CD4-positive, alpha-beta T cell treated with Interleukin-17A for 4 hours (primary cell): ENCODE measurements at places on chromosomes 2 and 18.

DNA sequence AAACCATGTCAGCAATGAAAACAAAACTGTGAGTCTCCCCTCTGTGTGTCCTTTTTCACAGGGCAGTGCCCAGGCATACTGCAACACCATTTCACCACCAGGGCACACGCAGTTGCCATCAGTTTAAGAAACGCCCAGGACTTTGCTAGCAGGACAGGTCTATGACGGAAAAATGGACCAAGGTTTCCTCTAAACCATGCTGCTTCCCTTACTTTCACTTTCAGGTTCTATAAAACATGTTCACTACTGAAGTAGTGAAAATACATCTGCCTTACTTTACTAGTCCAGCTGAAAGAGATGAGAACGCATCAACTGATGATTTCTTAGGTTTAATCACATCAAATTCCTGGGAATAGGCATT, 110.5 kb downstream of the TCF4 start:
- DNase-seq, result peak; percentile 7

GRCh38 chr2:66344087-66344663, 90.8 kb upstream of the MEIS1 start:
- DNase-seq, result no peak

GRCh38 chr18:10025711-10026670, 112.2 kb downstream of the VAPA start:
- DNase-seq, result no peak

GRCh38 chr2:237858294-237859081, 935 bp upstream of the RAMP1 start:
- DNase-seq, result peak; percentile 63

- DNase-seq, result no peak
Measured at GRCh38 chr2:85183479-85183878, 50.3 kb downstream of the TCF7L1 start.

DNA sequence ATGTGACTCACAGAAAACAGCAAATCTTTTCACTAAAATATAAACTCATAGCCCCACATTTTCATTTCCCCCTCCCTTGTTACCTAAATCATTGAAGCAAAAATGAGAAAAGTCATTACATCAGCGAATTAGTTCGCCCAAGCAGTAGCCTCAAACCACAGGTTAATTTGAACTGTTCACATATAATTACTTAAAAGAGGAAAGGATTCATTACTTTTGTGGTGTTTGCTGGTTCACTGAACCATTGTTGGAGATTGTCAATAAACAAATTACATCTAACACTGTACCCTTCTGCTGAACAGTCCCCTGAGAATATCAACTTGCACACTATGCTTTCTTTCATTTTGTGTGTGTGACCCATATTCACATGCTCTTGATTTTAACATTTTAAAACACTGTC, 238.7 kb downstream of the ERBB4 start:
- DNase-seq, result no peak

GRCh38 chr2:158815166-158815565, 20.0 kb downstream of the DAPL1 start:
- no peak for DNase-seq

DNA sequence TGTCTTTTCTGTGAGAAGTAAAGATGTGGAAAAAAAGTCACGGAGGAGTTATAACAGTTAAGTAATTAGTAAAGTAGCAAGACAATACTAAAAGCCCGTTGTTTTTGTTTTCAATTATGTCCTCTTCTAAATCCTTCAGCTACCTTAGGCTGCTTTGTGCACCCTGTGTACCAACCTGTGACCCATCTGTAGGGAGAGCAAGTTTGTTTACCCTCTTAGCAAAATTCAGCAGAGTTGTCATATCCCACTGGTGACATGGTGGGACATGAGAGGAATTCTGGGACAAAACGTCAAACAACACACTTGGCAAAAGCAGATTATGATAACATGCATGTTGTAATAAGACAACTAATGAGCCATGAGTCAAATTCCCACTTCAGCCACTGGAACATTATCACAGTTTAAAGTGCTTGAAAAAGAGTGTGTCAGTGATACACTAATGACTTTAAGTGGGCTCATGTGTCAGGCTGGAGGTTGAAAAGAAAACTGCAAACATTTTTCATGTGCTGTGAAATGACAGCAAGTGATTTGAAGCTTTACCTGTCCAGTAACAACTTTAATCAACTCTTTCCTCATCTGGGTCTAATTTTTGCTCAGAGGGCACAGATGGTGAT, 392.8 kb upstream of the ACVR2A start:
- DNase-seq, result no peak

GRCh38 chr2:126896471-126896870, 2.2 kb upstream of the TEX51 start:
- no peak for DNase-seq

DNA sequence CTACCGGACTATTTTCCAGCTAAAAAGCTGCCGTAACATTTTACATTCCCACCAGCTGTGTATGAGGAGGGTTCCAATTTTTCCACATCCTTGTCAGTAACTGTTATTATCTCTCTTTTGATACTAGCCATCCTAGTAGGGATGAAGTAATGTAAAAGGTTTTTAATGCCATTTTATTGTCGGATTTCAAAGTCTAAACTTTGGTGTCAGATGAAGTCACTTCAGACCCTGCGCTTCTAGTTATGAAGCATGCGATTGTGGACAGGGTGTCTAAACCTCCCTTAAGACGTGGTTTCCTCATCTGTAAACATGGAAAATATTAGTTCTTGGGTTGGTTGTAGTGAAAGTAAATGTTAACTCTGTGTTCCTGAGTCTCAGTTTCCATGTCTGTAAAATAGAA, 4.7 kb downstream of the DGKD start:
- no peak for DNase-seq

DNA sequence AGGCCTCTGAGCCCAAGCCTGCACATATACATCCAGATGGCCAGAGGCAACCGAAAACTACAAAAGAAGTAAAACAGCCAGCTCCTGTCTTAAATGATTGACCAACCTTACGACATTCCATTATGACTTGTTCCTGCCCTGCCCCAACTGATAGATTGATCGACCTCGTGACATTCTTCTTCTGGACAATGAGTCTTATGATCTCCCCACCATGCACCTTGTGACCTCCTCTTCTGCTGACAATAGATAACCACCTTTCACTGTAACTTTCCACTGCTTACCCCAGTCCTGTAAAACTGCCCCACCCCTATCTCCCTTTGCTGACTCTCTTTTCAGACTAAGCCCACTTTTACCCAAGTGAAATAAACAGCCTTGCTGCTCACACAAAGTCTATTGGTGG, 670.0 kb upstream of the PKDCC start:
- no peak for DNase-seq

DNA sequence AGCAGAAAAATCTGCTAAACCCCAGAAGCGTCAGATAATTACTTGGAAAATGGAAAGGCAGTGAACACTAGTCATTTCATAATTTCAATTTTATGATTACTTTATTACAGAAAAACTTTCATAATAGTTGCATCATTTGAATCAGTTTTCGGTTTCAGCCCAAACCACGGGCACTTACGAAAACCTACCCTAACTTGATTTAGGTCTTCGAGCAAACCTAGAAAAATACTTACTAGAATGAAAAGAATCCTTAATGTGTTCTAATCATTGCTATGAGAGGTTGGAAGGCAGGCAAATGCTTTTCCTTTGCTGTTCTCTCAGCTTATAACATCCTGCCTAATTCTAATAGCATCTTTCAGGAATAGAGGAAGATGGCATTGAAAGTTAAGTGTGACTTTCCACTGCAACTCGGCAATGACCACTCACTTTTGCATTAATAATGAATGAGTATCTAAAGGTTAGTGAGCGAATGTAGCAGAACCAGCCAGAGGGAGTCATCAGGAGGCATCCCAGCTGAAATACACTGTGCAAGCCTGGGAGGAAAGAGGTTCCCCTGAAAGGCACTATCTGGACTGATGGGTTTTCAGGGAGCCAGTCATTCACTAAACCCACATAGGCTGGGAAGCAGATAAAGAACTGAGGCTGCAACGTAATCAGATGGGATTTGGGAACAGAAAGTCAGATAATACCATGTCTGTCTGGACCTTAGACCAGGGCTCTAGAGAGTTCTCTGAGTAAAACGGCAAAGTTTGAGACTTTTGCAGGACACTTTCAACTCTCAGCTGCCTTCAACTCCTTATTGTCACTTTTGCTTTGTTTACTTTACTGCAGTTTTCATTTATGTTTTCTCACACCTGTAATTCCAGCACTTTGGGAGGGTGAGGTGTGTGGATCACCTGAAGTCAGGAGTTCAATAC, 520.8 kb downstream of the RNF144A start:
- no peak for DNase-seq

DNA sequence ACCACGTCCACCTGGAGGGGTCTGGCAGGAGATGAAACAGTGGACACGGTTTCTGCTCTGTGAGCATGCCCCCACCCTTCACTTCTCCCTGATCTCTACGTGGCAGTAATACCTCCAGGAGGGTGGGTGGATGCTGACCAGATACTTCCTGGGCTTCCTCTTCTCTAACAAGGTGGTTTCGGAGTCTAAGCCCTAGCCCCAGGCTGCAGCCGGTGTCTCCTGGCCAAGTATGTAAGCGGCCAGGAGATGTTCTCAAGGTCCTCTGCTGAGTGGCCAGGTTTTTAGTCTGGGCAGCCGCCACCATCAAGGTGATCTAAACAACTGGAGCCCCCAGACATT, 101.8 kb upstream of the ASB18 start:
- no peak for DNase-seq

DNA sequence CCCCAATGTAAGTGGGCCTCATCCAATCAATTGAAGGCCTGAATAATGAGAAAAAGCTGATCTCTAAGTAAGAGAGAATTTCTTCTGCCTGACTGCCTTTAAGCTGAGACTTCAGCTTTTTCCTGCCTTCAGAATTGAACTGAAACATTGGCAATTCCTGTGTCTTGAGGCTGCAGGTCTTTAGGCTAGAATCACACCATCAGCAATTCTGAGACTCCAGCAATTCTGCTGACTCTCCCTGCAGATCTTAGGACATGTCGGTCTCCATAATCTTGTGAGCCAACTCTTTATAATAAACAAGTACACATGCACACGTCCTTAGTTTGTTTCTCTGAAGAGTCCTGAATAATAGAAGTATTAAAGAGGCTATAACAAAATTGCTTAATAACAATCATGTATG, 209.1 kb downstream of the FSIP2 start:
- DNase-seq, result no peak

DNA sequence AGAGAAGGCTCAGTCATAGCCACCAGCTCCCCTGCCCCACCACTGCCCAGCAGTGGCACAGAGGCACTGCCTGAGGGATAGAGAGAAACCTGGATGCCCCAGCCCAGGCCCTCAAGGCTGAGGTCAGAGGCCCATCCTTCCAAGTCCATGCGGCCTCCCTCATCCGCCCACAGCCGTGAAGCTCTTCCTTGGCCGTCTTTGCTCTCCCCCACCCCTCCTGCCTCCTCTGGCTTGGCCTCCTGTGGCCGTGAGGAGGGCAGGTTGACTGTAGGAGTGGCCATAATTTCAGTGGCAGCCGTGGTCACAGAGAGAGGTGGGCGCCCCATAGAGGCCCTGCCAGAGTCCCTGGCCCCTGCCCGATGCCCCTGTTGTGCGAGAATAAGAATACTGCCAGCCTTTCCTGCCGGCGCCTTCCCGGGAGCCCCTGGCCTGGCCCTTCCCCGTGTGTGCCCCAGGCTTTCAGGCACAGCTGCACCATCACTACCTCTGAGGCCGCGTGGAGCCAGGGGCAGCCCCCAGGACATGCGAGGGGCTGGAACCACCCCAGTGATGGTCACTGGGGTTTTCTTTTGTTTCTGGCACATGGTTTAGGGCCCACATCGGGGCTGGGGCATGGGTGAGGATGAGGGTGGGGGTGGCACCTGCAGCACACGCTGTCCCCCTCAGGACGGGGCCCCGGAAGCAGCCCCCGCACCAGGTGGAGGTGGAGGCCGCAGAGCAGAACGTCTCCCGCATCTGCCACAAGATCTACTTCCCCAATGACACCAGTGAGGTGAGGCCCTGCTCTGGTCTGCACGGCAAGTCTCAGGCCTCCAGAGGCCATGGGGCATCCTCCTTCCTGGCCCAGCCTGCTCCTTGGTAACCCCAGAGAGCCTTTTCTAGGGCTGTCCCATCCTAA, 13.1 kb upstream of the GPR17 start:
- DNase-seq, result peak; percentile 40

DNA sequence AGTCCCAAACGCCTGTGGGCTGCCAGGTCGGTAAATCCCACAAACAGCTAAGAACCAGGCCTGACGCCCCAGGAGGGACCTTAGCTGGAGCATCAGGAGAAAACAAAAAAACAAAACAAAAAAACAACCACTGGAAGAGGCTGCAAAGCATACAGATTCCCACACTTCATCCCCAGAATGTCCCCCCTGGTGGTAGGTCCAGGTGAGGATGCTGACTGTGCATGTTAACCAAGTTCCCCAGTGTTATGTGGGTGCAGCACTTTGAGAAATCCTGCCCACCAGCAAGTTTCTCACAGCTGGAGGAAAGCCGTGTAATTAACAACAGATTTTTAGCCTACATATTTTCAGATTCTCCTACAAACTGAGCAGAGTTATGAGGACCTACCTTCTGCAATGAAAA, 15.1 kb downstream of the ST3GAL5 start:
- DNase-seq, result no peak

DNA sequence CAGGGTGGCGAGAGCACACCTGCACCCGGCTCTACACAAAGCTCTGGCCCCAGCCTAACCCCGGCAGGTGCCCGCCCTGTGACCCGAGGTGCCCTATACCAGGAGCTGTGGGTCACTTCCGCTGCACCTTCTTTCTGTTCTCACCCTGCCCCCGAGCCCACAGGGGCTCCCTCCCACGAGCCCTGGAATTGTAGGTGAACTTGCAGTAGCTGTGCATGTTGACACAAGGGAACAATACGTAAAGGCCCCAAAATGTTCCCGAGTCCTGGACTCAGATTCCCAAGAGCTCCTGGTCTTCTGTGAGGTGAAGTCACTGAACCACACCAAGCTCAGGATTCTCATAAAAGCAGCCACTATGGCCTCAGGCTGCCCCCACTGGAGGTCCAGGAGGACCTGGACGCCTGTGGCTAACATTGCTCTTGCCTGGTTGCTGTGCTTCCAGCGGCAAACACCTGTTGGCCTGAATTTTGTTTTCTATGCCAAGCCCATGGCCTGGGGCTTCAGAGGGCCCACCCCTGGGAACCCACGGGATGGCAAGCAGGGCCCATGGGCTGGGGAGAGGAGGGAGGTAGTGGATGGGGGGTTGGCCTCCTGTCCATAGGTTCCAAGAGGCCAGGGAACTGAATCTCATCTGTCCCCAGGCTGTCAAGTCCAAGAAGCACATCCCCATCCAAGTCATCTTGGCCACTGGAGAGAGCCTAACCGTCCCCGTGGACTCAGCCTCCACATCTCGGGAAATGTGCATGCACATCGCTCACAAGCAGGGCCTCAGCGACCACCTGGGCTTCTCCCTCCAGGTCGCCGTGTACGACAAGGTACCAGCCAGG, 23.2 kb upstream of the GPR17 start:
- DNase-seq, result no peak

DNA sequence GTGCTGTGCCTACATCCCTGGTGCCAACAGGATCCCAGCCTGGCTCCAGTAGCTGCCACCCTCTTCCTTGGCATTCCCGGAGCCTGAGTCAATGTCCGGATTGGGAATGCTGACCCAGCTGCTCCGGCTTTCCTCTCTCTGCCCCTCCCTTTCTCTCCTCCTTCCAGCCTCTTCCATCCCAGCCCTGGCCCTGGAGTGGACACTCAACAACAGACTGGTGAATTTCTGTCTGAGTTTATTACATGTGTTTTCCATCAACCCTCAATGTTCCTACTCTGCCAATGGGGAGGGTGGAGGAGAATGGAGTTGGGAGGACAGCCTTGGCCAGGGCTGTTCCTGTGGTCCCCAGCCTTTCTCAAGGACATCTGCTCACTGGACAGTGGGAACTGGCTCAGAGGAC, 917 bp upstream of the PRKAG3 start:
- no peak for DNase-seq
